ENCODE measurements at places on chromosomes 3 and 15. TPM values are rescaled to one million over a fixed set of nuclear protein-coding genes. Genes with fewer than 3 reads are reported as not detected.

NPAP1 gene
- not detected for total RNA-seq

RAB11A gene
- total RNA-seq, result 108 TPM

CHL1 gene
- total RNA-seq, result not detected

MIX23 gene
- 59.7 TPM for total RNA-seq

PLSCR2 gene
- not detected for total RNA-seq

BTLA gene
- 14.2 TPM for total RNA-seq

DPPA2 gene
- total RNA-seq, result not detected

ROBO1 gene
- total RNA-seq, result not detected

ACAD11 gene
- total RNA-seq, result 20.2 TPM

ARGFX gene
- total RNA-seq, result not detected

GOLGA6D gene
- total RNA-seq, result 0.16 TPM

IL17RE gene
- total RNA-seq, result 5.9 TPM

WNT7A gene
- total RNA-seq, result 0.11 TPM

RTP1 gene
- total RNA-seq, result not detected

GOLGA6L7 gene
- not detected for total RNA-seq

PP2D1 gene
- total RNA-seq, result not detected

SLC22A13 gene
- total RNA-seq, result 0.99 TPM

ZPLD1 gene
- total RNA-seq, result 0.11 TPM

TRA2B gene
- 232 TPM for total RNA-seq

RAD51 gene
- total RNA-seq, result 61.4 TPM
